H1 (cell line): ENCODE measurements at places on chromosomes 11 and 22. TPM values are rescaled to one million over a fixed set of nuclear protein-coding genes. Genes with fewer than 3 reads are reported as not detected.
A peak's percentile ranks its signal among the peaks of the same experiment; 100 is the strongest.

Gene SCGB1A1
- not detected in 2 replicates for total RNA-seq

Gene RNF141
- total RNA-seq, result 20.9 and 22.8 TPM in 2 replicates

Gene GAS2
- total RNA-seq, result 1.5 and 1.7 TPM in 2 replicates

Gene TMPRSS13
- total RNA-seq, result 0.29 and 0.61 TPM in 2 replicates

Gene OR52E4
- not detected in 2 replicates for total RNA-seq

Gene FGF3
- total RNA-seq, result not detected in 2 replicates

Gene CLCF1
- 0.32 and 0.57 TPM in 2 replicates for total RNA-seq

Gene DHCR7
- 144 and 148 TPM in 2 replicates for total RNA-seq

Gene CARD10
- 14.4 and 14.6 TPM in 2 replicates for total RNA-seq

- DNase-seq, result no peak
Measured at GRCh38 chr22:36770513-36771231, 5.2 kb downstream of the IFT27 start.

GRCh38 chr11:69918938-69919650 is 99.9 kb upstream of the FGF3 start:
- DNase-seq, result peak; percentile 99

GRCh38 chr22:36334081-36334820 is 53.5 kb downstream of the MYH9 start:
- no peak for DNase-seq

DNA sequence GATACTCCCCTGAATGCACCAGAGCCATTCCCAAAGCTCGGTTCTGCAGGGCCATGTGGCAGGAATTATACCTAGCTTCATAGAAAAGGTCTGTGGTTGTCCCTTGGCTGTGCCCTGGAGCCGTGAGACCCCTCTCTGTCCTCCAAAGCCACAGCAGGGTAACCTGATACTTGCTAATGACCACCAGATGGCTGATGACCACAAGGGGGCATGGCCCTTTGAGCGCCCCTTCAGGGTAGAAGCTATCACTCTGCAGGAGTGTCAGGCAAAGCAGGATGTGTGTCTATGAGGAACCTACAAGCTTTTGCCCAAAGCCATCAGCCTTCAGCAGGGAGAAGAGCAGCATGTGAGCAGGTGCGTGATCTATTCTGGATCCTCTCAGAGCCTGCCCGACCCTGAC is 95.3 kb downstream of the NTM start:
- DNase-seq, result peak; percentile 38

- peak; percentile 53 for DNase-seq
Measured at GRCh38 chr11:3189196-3189843, 24.2 kb upstream of the OSBPL5 start.

- no peak for DNase-seq
Measured at GRCh38 chr11:65008016-65008415, 5.9 kb upstream of the ARL2 start.

DNA sequence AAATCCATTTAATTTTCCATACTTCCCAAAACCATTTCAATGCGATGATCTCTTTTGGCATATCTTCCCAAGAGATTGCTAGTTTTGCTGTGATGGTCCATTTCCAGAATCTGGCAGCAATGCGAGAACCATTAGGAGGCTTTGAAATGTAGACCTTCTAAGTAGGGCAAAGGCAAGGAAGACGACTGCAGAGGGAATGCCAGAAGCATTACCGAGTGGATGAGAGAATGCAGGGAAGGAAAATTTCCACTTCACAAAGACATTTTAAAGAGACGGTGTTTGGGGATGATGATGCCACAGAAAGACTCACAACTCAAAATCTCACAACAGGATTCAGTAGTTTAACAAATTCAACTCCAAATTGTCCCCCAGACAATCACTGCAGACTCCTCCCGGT is 471 bp upstream of the CEP126 start:
- DNase-seq, result no peak

DNA sequence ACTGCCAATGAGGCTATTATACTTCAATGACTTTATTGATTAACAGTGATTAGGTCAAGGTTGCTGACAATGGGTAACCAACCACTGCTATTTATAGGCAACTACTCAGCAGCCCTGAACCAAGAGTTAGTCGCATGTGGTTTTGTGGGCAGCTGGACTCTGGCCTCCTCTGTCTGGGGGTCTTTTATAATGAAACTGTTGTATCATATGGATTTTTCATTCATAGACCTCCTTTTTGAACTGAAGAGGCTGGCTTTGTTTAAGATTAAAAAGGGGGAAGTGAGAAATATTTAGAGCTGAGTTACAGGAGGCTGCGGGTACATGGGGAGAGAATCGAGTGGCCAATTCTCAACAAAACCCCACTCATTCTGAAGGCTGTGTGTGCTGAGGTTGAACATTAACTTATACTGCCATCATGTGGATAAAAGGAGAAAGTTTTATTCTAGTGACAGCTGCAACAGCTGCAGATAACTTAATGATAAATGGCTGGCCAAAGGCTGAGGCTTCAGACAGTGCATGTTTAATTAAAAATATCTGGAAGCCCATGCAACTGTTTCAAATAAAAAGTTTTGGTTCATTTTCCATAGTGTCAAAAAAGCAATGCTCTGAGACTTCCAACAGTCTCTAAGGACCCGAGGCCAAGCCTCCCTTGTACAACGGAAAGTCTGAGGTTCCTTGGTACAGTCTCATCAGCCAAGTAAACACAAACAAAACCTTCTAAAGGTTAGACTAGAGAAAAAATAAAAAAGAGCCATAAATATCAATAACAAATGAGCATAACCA is 682.6 kb downstream of the KCNA4 start:
- no peak for DNase-seq

- no peak for DNase-seq
Measured at GRCh38 chr11:33892906-33893594, 1.2 kb upstream of the LMO2 start.

DNA sequence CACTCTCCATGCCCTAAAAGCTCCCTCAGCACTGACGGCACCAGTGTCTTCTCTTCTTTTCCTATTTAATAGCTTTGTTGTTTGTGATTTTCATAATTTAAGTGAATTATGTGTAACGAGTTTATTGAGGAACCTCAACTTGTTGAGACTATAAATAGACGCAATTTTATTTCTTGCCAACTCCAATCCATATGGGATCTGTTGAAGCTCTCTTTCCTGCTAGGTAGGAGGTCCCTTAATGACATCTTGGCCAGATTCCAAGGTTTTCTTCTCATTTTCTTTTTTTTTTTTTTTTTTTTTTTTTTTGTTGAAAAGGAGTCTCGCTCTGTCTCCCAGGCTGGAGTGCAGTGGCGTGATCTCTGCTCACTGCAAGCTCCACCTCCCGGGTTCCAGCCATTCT is 14.2 kb downstream of the RTL6 start:
- no peak for DNase-seq

DNA sequence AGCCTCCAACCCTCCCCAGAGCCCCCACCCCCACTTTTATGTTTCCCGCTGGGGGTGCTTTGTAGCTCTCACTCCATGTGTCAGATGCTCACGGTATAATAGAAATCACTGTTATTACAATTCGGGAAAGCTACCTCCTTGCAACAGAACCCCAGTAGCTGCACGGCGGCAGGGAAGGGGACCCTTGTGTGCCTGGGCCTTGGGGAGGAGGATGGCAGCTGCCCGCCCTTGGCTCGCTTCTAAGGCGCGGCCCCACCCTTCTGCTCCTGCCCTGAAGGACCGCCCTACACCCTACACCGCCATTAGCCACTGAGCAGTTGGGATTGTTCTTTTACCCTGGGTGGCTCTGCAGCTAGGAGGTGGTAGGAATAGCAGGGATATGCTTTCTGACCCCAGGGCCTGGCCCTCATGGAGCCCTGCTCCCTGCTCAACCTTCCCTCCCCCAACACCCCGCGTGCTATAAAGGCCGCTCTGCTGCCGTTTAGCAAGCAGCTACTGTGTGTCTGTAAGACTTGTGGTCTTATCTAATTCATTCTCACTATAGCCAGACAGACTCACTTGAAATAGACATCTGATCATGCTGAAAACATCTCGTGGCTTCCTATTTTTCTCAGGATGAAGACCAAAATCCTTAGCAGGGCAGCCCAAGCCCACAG is 219.7 kb downstream of the CEP164 start:
- DNase-seq, result no peak

GRCh38 chr22:19598054-19598855 is 74.0 kb upstream of the CLDN5 start:
- no peak for DNase-seq

GRCh38 chr11:43589601-43590250 is 90.8 kb upstream of the HSD17B12 start:
- no peak for DNase-seq

GRCh38 chr22:23457380-23457985 is 122.6 kb downstream of the IGLL1 start:
- no peak for DNase-seq

DNA sequence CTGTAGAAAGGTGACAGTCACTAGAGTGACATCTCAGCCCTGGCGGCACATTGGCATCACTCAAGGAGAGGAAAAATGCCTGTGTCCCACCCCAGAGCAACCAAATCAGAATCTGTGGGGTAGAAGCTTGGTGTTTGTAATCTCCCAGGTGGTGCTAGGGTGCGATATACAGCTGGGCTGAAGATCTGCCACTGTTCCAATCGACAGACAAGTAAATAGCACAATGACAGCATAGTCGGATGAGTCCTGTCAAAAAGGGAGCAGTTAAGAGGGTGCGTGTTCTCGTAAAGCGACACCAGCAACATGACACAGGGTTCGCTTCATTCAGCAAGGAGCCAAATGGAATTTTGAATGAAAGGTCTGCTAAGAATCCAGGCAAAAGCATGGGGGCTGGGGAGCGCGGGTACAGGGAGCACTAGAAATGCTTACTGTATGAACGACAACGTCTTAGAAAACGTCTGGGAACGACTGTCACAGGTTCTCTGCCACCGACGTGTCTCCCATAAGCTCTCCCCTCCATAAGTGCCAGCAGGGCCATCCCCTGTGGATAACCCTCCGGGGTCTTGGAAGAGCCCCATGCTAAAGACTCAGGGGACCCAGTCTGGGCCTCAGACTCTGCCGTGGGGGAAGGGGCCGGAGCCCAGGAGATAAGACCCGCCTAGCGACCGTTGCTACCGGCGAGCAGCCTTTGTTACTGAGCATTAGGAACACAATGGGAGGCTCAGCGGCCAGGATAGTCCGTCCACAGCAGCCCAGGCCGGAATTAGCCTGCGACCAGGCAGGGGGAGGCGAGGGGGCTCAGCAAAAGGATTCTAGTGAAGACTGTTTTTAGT is 20.8 kb downstream of the ADA2 start:
- DNase-seq, result peak; percentile 92

- DNase-seq, result no peak
Measured at GRCh38 chr22:27966168-27967064, 47.4 kb upstream of the PITPNB start.

GRCh38 chr11:100855466-100856067 is 168.5 kb downstream of the ARHGAP42 start:
- DNase-seq, result no peak

DNA sequence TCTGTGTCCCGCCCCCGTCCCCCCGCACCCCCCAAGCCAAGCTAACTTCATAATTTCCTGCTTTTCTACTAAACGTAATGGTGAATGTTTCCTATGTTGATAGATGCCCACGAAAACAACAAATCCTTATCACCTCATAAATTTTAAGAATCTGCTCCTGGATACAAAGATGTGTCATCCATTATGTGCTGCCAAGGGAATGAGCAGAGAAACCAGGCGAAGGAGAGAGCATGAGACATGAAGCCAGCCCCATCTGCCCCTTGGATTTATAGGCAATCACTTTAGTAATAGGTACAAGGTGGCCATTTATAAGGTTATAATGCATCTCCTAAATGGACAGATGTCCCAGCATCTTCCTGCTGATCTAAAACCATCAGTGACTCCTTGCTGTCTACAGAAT is 30.3 kb downstream of the LAYN start:
- no peak for DNase-seq

- no peak for DNase-seq
Measured at GRCh38 chr11:113465786-113466185, 9.4 kb downstream of the DRD2 start.

- no peak for DNase-seq
Measured at GRCh38 chr11:73390601-73391565, 14.7 kb downstream of the RELT start.

DNA sequence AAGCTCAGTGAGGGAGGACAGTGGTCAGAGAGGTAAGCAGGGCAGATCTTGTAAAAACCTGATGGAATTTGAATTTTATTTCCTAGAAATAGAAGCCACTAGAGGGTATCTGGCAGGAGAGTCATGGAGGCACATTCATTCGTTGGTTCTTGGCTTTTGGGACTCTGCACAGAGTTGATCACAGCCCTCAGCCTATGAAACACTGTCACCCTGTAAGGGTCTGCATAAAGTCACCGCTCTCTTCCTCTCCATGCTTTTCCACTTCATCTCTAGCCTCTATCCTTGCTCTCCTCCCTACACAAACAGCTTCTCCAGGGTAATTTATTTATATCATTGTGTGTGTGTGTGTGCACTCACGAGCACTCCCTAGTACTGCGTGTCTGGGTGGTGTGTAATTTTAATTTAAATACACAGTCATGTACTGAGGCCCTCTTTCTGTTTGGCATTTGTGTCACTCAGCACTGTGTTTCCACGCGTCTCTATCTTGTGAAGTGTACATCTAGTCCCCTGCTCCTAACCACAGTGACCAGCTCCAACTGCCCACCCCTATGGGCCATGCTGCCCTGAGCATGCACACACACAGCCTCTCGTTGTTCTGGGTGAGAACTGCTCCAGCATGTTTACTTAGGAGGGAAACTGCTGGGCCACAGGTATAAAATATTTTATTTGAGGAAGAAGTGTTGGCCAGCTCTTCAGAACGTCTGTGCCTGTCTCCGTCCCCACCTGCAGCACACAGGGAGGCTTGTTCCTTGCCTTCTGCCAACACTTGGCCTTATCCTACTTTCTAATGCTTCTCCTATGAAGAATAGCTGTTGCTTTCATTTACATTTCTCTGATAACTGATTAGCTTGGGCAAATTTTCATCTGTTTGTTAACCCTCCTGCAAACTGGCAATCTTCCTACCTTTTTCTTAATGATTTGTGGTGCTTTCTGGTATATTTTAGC is 4.5 kb downstream of the KCNQ1OT1 start:
- DNase-seq, result no peak
